NCI-H187 treated with DMSO at 0.1 percent for 48 hours (cell line): ENCODE measurements at places on chromosomes 16 and 17.

- DNase-seq: no peak
These were observed 6.2 kb downstream of the RARA start for GRCh38 chr17:40315206-40315605.

DNA sequence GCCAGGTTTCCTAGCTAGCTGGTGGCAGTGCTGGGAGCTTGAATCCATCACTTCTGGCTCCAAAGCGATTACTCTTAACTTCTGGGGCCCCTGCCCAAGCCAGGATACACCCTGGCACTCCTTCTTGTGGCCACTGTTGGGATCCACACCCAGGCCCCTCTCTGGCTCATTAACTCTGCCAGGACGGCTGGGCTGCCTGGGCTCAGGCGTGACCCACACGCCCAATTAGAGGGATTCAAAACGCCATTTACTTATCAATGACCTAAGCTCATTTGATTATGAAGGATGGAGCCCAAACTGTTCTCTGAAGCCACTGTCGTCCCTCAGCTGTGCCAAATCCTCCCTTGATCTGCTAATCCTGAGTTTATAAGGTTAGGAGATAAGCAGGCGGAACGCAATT, 79.7 kb upstream of the BRD7 start:
- no peak for DNase-seq

DNA sequence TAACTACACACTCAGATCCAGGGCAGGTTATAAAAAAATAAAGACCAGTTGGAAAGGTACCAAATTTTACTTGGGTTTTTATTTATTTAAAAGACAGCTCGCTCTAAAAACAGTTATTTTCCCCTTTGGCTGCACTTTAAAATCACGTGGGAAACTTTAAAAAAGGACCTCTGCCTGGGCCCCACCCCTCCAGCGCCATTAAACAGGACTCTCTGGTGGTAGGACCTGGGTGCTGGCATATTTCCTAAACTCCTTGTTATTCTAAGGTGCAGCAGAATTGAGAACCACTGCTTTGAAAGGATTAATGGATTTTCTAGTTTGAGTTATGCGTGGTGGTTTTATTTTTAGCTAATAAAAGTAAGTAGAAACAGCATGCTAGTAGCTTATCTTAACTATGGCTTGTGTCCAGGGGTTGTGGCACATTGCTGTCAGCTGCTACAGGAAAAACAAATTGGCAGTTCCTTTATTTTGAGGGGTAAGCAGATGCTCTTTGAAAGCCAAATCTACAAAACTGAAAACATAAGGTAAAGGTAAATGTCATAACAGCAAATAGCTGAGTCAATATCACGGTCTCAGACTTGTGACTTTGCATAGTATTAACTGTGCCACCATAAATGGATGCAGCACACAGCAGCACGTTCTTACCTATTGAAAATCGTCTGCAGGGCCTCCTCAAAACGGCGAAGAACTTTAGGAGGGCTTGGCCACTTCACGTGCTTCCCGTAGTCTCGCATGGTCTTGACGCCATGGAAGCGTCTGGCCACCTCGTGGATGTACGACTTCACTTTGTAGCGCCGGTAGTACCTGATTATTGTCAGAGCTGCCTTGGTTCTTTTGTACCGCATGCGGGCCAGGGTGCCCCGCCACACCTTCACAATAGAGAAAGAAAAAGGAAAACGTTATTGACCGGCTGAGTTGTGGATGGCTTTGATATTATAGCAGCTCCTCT, 172.0 kb downstream of the CDK5R1 start:
- DNase-seq: no peak

GRCh38 chr16:88026964-88027938, 76.0 kb downstream of the BANP start:
- DNase-seq: no peak

GRCh38 chr16:81427219-81427618, 17.4 kb upstream of the CMIP start:
- peak; percentile 54 for DNase-seq

DNA sequence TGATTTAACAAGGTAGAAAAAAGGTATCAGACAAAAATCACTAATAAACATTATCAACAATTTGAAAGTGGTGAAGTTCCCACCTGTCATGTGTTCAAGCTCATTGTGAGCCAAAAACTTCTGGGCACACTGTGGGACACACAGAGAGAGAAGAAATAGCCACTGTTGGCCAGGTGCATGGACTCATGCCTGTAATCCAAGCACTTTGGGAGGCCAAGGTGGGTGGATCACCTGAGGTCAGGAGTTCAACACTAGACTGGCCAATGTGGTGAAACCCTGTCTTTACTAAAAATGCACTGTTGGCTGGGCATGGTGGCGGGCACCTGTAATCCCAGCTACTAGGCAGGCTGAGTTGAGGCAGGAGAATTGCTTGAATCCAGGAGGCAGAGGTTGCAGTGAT, 167.4 kb downstream of the TOX3 start:
- no peak for DNase-seq

DNA sequence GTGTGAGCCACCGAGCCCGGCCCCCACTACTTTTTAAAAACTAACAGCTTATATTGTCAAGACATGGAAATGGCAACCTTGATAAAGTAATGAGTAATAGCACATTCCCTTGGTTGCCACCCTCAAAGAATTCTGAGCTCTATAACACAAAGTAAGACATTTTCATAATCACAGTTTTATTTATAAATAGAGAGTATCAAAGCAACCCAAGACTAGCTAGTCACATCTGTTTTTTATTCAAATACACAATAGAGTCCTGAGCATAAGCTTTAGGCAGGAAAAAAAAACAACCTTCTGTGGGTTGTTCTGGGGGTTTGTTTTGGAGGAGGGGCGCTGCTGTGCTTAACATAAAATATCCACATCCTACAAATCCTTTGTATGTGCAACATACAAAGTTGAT, 68.7 kb downstream of the CEP95 start:
- no peak for DNase-seq

GRCh38 chr16:89867918-89868317, 5.5 kb upstream of the TCF25 start:
- DNase-seq: no peak

GRCh38 chr16:14131774-14132695, 60.9 kb downstream of the MRTFB start:
- no peak for DNase-seq

GRCh38 chr17:82862737-82863382, 23.0 kb upstream of the ZNF750 start:
- DNase-seq: no peak

GRCh38 chr16:81061871-81062608, 15.0 kb downstream of the C16orf46 start:
- DNase-seq: no peak

- no peak for DNase-seq
These were observed 88.5 kb downstream of the HELZ start for GRCh38 chr17:67156269-67157199.

- no peak for DNase-seq
These were observed 223.0 kb downstream of the NTN1 start for GRCh38 chr17:9244066-9245052.

GRCh38 chr17:39835038-39835786, 28.9 kb downstream of the IKZF3 start:
- DNase-seq: no peak

DNA sequence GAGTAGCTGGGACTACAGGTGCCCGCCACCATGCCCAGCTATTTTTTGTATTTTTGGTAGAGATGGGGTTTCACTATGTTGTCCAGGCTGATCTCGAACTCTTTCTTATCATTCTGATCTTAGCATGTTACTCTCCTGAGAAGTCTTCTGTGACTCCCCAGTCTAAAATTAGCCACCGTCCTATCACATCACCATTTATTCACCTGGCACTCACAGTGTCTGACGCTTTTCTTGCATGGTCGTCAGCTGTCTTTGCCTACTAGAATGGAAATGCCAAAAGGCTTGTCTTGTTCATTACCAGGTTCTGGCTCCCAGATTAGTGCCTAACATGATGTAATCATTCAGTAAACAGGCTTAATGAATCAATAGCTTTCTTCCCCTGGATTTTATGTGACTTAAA, 23.8 kb downstream of the TOM1L1 start:
- no peak for DNase-seq

- no peak for DNase-seq
These were observed 1.8 kb upstream of the CDRT4 start for GRCh38 chr17:15469260-15469659.

GRCh38 chr16:69397821-69398521, 12.2 kb upstream of the TERF2 start:
- DNase-seq: no peak

GRCh38 chr17:80815151-80815681, 176.4 kb upstream of the CHMP6 start:
- no peak for DNase-seq

- no peak for DNase-seq
These were observed 147.0 kb upstream of the RBFOX1 start for GRCh38 chr16:7185689-7186088.

DNA sequence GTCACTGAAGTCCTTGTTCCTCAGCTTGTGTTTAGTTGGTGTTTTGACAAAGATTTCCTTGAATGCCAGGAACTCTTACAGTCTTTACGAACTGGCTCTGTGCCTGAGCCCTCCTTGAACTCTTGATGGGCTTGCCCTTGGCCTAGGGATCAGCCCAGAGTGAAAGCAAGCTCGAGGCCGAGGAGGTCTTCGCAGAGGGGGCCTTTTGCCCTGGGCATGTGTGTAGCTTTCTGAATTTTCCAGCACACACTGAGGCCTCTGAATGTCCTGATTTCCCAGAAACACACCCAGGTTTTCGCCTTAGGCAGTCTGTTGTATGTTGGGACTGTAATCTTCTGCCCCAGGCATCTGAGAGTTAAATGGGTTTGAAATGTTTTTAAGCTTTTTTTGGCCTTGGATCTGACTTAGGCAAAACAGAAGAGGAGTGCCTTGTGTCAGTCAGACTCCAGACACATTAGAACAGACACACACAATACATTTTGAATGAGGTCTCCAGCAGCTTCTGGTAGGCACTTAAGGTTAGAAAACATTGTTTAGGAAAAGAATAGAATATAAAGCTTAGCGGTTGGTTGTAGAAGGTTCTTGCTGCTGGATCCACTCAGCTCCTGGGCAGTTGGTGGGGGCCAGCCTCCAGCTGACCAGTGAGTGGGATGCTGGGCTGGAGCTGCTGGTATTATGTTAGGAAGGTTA, 17.1 kb downstream of the FOXK2 start:
- no peak for DNase-seq

GRCh38 chr17:70021726-70022125, 53.3 kb upstream of the KCNJ16 start:
- no peak for DNase-seq

DNA sequence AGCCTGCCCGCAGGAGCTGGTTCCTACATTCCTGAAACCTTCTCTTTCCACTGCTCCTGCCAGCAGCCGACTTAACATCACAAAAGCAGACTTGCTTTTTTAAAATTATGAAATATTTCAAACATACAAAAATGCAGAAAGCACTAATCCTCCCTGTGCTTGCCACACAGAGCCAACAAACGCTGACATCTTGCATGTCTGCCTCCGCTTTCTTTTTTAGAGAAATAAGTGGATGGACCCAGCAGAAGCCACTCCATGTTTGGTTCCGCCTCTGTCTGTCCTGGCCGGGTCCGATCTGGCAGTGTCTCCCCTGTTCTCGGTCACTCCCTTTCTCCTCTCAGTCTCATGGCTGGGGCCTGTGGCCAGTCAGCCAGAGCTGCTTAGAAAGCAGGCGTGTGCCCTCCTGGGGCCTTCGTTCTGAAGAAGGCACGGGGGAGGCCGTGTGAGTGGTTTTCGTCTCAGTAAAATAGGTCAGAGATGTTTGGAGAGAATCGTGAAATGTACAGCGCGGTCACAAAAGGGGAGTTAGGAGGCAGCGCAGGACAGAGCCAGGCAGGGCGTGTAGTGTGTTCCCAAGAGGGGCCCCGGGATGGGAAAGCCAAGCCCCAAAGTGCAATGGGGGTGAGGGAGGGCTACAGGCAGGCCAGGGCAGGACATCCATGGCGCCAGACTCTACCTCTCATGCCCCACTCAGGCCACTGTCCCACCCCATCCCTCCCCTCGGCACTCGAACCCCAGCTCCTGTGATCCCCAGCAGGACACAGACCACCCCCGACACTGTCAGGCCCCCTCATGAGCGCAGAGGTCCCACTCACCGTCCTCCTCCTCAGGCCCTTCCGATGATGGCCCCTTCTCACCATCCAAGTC, 23.2 kb downstream of the MXRA7 start:
- DNase-seq: no peak

DNA sequence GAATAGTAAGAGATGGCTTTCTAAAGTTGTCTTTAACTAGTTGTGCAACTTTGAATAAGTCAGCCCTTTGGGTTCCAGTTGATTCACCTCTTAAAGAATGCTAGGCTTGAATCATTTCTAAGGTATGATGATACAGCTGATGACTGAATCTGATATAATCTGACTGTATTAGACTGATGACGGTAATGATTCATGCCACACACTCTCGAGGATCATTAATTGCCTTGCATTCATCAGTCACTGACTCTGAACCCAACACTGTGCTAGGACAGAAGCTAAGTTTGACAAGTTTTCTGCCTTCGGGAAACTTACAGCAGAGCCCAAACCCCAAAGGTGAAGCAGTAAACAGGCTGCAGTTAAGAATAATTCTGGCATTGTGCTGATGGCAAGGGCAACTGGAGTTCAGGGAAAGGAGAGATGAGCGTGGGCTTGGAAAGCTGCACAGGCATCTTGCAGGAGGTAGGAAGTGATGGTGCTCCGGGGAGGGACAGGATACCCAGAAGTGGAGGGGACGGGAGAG, 25.8 kb downstream of the ASIC2 start:
- DNase-seq: no peak

- DNase-seq: no peak
These were observed 5.2 kb downstream of the EVI2B start for GRCh38 chr17:31308372-31309334.

GRCh38 chr17:43994272-43995149, 9.9 kb upstream of the NAGS start:
- no peak for DNase-seq

DNA sequence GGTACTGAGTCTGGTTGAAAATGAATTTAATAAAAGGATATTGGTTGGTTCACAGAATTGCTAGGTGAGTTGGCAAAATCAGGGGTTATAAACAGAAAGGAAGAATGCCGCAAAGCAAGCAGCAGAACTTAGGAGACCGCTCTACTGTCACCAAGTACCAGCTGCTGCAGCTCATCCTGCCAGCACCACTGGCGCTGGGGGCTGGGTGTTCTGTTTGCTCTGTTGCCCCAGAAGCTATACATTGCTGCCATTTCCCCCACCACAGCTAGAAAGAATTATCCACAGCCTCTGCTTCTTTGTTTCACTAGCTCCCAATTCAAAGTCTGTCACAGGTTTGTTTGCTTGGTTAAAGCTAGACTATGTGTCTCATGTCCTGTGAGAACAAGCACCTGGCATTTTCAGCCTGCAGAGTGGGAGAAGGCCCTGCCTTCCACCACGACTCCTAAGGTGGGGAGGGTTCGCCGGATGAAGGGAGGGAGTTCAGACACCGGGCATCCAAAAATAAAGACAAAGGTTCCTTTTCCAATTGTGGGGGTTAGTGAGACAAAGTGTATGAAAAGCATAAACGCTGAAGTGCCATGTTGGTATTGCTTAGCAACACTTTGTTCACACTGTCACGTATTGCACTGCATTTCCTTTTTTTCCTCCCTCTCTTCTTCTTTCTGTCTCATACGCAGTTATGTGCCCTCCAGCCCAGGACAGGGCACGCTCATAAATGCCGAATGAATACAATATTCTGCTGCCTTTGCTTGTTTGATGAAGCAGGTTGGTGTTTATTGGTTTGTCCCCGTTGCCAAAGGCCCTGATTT, 9.6 kb upstream of the CPD start:
- DNase-seq: no peak

GRCh38 chr16:64717871-64718270, 404.0 kb downstream of the CDH11 start:
- no peak for DNase-seq

GRCh38 chr16:55906123-55906522, 30.9 kb upstream of the CES5A start:
- DNase-seq: no peak
